ENCODE measurements at places on chromosomes 1 and 21.
A peak's percentile ranks its signal among the peaks of the same experiment; 100 is the strongest.

- DNase-seq = no peak
Observed at GRCh38 chr1:198363625-198364151, 176.8 kb downstream of the ATP6V1G3 start.

DNA sequence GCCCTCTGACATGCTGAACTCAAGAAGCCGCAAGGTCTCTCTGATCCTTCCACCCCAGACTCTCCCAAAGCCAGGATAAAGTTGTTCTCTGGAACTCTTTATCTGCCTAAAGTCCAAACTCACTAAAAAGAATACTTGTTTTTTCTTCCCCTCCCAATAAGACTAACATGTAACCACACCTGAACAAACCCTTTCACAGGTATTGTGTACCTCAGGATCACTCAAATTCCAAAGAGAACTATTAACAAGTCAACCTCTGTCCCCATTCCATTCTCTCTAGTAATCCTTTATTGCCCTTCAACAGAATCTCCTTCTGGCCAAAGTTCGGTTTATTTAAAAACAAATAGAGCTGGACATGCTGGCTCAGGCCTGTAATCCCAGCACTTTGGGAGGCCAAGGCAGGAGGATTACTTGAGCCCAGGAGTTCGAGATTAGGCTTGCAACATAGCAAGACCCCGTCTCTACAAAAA is 4.1 kb upstream of the TOE1 start:
- no peak for DNase-seq

DNA sequence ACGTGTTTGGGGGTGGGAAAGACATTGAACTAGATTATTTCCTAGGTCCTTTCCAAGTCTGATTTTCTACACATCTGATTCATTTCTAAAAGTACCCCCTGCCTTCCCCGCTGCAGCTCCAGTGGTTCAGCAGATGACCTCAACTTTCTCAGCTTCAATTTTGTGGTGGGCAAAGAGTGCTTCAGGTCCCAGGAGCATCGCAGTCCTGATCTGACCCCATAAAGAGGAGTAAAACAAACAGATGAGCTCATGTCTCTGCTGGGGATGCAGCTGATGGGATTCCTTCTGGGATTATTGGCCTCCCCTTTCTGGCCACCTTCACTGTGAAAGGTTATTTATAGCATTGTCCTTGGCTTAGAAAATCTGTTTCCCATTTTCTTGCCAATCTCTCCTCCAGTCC is 337.0 kb upstream of the PLXNA2 start:
- DNase-seq = no peak

GRCh38 chr21:29074783-29075182 is 1.3 kb upstream of the CCT8 start:
- no peak for DNase-seq

GRCh38 chr1:41322835-41323234 is 38.4 kb upstream of the FOXO6 start:
- peak; percentile 15 for DNase-seq

GRCh38 chr1:101520302-101520701 is 283.5 kb downstream of the S1PR1 start:
- DNase-seq = peak; percentile 22

- peak; percentile 56 for DNase-seq
Observed at GRCh38 chr1:115331558-115332331, 6.3 kb downstream of the NGF start.

GRCh38 chr1:65059930-65060538 is 88.0 kb upstream of the AK4 start:
- peak; percentile 53 for DNase-seq

- DNase-seq = no peak
Observed at GRCh38 chr21:35046263-35046624, 2.9 kb downstream of the RUNX1 start.

DNA sequence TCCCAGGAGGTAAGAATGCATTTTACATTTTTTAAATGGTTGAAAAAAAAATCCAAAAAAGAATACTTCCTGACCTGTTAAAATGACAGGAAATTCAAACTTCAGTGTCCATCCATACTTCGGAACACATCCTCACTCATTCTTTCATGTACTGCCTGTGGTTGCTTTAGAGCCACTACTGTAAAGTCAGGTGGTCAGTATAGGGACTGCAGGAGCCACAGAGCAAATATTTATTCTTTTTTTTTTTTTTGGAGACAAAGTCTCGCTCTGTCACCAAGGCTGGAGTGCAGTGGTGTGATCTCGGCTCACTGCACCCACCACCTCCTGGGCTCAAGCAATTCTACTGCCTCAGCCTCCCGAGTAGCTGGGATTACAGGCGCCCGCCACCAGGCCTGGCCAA is 124.7 kb downstream of the CLIC6 start:
- DNase-seq = no peak

DNA sequence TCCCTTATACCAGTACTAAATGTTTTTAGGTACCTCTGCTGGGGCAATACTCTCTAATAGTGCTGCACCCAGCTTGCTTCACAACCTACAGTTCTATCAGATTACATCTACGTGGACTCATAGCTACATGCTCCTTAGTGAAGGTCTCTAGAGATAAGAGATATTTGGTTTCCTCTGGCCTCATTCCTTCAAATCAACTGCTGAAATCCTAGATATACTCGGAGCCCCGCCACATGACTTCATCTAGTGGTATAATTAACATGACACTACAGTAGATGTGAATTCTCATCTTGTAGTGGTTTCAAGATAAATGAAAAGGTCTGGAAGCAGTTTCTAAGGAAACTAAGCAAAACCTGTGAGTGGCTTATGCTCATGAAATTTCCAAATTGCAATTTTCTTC is 115.4 kb downstream of the SMYD2 start:
- no peak for DNase-seq

- DNase-seq = peak; percentile 57
Observed at GRCh38 chr1:86155807-86156565, 586 bp downstream of the COL24A1 start.

GRCh38 chr1:2980073-2980791 is 41.0 kb upstream of the ACTRT2 start:
- DNase-seq = no peak

GRCh38 chr1:168488138-168488537 is 55.7 kb downstream of the XCL2 start:
- DNase-seq = peak; percentile 69

DNA sequence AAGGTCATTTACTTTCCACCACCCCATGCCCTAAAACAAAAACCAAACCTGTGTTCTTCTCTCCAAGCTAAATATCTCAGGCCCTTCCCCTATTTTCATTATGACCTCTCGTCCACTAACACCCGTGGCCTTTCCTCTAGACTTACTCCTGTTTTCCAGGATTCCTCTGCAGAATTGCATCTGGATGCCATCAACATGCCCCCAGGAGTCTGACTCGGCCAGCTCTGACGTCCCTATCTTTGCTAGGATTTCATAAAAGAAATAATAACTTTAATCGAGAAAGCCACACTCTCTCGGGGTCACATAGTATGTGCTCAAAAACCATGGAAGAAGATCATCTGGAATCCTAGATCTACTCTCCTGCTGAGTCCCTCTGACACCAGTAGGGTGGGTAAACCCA is 13.5 kb downstream of the FAM89A start:
- DNase-seq = no peak

DNA sequence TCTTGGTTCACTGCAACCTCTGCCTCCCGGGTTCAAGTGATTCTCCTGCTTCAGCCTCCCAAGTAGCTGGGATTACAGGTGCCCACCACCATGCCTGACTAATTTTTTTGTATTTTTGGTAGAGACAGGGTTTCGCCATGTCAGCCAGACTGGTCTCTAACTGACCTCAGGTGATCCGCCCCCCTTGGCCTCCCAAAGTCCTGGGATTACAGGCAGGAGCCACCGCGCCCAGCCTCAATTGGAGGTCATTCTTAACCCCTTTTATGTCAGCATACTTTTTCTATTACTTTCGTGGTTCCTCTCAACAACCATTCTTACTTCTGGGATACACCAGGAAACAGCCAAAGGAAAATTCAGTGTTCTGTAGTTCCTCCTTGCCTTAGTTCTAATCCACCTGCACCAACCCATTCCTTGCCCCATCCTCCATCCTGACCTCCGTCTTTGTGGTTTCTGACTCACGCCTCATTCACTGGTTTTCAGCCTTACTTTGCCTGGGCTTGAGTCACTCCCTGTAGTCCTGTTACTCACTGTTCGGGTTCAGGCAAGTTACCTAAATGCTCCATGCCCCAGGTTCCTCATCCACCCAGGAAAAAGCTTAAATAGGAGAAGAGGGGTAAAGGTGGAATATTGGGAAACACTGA is 12.9 kb upstream of the BCL10 start:
- DNase-seq = peak; percentile 49

Data from fibroblast of gingiva (primary cell).